ENCODE measurements at places on chromosomes 6 and 20.

- DNase-seq = no peak
These were observed 37.1 kb downstream of the RNF144B start for GRCh38 chr6:18424201-18424600.

- DNase-seq = no peak
These were observed 179.5 kb downstream of the ZFP64 start for GRCh38 chr20:52012079-52012478.

DNA sequence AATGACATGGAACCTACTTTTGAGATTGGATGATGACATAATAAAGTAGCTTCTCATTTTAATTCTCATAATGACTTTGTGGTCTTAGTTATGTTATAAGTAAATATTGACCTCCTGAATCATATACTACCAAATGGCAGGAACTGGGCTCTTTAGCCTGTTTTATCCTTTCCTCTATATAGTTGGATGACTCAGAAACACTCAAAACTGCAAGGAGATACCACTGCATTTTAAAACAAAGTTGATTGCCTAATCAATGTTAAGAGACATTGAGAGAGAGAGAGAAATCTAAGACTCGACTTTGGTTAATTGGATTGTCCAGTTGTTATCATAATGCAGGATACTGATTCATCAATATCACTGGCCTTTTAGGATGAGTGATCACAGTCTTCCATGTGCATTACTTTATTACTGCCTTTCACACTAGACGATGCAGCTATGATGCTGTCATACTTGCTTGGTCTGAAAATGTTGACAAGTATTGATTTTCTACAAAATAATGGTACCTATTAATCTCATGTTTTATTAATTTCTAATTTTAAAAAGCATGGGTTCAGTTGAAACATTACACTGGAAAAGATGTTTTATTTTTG is 320.0 kb downstream of the NKAIN2 start:
- no peak for DNase-seq

DNA sequence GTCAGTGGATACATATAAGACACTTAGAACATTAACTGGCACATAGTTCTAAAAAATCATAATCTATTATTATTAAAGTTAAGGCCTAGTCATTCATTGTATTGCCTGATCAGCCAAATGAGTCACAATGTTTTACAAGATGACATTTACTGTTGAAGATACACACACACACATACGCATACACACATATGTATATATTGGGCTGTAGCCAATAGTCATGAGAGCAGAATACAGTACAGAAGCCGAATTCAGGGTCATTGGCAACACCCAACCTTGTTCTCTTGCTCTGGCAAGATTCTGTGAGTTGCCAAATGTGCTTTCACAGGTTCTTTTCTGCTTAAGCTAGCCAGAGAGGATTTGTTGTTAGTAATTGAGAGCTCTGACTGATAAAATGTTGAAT is 922.8 kb upstream of the MAP3K7 start:
- DNase-seq = no peak

Measured in nucleus accumbens (tissue), 56 donors.